ENCODE measurements at places on chromosomes 6 and 20. TPM values are rescaled to one million over a fixed set of nuclear protein-coding genes. Genes with fewer than 3 reads are reported as not detected.

Gene GRM1
- not detected for total RNA-seq

Gene KIAA0408
- 5.8 TPM for total RNA-seq

Gene ID4
- total RNA-seq: not detected

Gene TMEM217
- total RNA-seq: 1.4 TPM

Gene SLC22A3
- 0.67 TPM for total RNA-seq

Gene TTLL9
- total RNA-seq: not detected

Gene SYNDIG1
- total RNA-seq: not detected

Gene SLC22A7
- total RNA-seq: not detected

DNA sequence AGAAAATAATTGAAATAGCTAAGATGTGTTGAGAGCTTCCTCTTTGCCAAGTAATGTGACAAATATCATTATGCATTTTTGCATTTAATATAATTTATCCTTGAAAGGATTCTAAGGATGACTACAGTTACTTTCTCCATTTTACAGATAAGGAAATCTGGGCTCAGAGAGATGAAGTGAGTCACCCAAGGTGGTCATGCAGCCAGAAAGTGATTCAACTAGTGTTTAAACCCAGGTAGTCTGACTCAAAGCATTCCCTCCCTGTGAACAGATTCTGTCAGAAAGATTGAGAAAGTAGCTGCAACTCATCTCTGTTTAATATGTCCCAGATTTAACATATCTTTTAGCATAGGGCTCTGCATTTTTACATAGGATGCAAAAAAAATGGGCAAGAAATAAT lies 28.1 kb downstream of the NRSN1 start:
- DNase-seq: no peak

- DNase-seq: peak; percentile 19
Observed at GRCh38 chr20:48706710-48707365, 121.0 kb downstream of the PREX1 start.

- DNase-seq: no peak
Observed at GRCh38 chr20:43408848-43409576, 48.7 kb upstream of the SRSF6 start.

DNA sequence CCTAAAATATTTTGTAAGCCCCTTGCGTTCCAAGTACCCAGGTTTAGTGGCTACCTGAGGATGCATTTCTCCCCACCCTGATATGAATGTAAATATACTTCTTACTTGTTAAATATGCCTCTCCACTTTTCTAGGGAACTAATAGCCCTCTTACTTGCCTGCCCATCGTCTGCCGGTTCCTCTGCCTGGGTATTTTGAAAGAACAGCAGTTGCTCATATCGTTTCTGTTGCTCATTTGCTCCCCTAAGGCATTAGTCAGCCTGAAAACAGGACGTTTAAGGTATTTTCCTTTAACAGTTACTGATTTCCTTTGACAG lies 141.3 kb upstream of the CARMIL1 start:
- DNase-seq: no peak

DNA sequence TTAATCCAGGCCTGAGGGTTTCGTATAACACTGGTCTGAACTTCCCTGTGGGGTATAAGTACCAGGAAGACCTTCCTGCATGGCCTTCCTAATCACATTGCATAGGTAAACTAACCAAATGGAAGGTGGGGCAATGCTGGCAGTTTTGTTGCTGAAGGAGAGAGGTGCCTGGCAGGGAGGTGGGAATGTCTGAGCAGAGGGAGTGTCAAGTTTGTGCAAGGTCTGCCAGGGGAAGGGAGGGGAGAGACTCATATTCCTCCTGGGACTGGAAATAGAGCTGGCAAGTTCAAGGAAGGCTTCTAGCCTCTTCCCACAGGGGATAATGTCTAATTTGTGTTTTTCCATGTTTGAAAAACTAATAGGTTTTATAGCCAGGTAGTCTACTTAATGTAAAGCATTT lies 70.6 kb downstream of the HDDC2 start:
- DNase-seq: no peak

DNA sequence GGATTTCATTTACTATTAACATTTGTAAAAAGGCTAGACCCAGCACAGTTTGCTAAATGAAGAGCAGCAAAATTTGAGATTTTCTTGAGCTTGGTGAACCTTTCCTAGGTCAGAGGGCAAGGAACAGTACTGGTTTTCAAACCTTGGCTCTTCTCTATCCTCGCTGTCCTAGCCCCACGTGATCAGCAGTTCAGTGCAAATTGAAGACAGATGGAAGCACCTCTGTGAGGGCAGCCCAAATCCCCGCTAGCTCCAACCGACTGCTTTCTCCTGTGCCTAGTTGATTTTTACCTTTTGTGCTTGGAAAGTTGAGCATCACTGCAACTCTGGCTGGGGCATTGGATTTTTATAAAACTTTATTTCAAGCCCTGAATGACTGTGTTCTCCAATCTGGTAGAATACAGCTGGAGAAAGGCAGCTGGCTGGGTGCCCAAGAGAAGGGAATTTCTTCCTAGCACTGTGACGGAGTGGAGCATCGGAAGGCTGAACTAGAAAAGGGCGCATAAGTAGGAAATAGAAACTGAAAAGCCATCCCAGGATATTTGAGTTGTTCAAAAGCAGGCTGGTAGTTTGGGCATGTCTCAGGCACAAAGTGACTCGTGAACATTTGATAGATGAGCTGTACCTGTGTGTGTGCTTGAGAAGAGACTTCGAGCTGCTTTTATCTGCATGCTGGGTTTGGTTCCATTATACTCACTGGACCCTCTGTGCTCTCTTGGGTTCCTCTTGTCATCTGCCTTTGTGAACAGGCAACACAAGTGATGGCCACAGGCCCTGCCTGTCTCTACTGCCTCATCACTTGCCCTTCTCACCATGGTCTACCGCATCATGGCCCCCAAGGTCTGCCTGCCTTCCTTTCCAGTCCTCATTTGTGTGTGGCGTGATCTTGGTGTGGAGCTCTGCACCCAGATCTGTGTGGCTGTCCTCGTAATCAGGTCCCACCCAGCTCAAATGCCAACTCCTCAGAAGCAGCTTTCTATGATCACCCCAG lies 2.3 kb downstream of the RNF114 start:
- no peak for DNase-seq

GRCh38 chr6:70575899-70576495 lies 9.3 kb downstream of the SDHAF4 start:
- DNase-seq: no peak

- DNase-seq: no peak
Observed at GRCh38 chr6:125789167-125789566, 1.6 kb upstream of the NCOA7 start.

DNA sequence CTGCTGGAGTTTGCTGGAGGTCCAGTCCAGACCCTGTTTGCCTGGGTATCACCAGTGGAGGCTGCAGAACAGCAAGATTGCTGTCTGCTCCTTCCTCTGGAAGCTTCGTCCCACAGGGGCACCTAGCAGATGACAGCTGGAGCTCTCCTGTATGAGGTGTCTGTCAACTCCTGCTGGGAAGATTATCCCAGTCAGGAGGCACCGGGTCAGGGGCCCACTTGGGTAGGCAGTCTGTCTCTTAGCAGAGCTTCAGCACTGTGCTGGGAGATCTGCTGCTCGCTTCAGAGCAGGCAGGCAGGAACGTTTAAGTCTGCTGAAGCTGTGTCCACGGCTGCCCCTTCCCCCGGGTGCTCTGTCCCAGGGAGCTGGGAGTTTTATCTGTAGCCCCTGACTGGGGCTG lies 96.8 kb upstream of the SLC35F1 start:
- no peak for DNase-seq

DNA sequence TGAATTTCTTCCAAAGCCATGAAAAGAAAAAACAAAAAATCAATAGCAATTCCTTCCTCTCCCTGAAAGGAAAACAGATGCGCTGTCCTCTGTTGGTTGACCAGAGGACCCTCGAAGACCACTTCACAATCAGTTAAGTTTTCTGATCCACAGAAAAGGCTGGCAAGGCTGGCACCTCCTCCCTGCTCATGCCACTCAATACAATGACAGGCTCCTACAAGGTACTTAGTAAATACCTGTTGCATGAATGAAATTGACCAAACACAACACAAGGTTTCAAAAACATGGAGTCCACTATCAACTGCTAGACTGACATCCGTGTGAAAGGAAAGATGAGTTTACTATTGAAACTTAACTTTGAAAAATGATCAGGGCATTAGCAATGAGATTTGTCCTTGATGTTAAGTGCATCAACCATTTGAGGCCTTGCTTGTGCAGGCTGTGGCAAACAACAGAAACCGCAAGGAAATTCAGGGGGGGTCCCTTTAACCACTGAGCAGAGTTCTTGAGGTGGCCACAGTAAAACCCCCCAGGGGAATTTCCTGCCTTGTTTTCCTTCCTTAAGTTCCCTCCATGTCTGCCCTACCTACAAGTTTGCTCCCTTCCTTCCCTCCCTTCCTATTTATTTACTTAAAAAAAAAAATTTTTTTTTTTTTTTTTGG lies 27.9 kb upstream of the RTF2 start:
- no peak for DNase-seq

- no peak for DNase-seq
Observed at GRCh38 chr6:8731874-8732273, 296.5 kb upstream of the SLC35B3 start.

DNA sequence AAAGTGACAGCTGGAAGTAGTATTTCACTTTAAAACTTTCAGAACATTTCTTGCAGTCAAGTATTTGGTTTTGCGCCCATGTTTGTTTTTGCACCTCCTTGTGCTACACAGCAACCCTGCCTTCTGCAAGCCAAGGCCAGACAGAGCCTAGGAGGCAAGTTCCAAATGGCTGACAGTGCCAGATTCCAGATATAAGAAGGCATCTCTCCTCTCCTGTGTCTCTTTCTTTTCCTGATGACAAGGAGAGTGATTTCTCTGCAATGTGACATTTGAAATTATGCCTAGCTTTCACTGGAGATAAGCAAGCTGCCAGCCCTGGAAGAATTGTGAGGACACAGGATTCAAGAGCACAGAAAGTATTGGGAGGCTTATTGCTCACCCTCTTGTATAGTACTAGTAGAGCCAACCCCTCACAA lies 149.1 kb upstream of the TENT5A start:
- no peak for DNase-seq

GRCh38 chr6:52328729-52329128 lies 33.2 kb upstream of the PAQR8 start:
- no peak for DNase-seq

DNA sequence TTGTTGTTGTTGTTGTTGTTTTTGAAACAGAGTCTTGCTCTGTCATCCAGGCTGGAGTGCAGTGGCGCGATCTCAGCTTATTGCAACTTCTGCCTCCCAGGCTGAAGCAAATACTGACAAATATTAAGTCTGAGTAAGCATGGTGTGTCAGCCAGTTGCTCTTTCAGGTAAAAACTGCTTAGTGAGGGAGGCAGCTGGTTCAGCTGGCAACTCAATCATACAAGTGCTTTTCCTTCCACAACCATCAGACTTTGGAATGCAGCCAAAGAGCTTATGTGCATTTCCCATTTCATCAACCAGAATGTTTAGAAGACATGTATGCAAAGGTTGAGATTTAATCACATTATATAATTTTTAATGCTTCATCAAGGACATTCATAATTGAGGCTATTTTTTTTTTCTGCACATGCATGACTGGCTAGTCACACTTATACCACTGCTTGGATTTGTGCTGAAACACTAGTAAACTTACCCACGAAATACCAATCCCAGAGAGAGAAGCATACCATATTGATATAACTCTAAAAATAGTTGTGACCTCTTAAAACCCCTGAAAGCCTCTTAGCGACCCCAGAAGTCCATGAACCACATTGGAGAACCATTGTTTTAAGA lies 56.0 kb downstream of the CLIC5 start:
- DNase-seq: no peak

GRCh38 chr20:15937179-15937578 lies 636.1 kb downstream of the KIF16B start:
- no peak for DNase-seq

DNA sequence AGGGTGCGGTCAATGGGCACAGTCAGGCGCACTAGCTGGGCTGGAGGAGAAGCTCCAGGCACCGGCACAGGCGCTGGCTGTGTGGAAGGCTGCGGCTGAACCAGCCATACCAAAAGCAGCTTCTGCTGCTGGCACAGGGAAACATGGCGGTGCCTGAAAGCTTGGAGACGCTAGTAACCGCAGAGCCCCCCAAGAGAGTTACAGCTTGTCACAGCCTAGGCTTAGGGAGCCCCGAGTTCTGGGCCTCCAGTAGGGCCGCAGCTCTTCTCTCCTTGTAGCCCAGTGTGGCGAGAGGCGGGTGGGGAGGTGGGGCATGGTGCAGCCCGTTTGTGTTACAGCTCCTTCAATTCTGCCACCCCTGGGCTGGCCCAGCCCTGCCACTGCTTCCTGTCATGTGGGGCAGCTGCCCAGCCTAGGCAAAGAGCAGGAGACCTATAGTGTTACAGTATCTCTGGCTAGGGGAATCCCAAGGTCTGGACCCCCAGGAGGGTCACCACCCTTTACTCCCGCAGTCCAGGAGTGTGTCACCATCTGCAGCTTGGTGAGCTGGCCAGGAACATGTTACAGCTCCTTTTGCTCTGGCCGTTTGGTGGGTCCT lies 58.6 kb upstream of the MANEA start:
- no peak for DNase-seq

DNA sequence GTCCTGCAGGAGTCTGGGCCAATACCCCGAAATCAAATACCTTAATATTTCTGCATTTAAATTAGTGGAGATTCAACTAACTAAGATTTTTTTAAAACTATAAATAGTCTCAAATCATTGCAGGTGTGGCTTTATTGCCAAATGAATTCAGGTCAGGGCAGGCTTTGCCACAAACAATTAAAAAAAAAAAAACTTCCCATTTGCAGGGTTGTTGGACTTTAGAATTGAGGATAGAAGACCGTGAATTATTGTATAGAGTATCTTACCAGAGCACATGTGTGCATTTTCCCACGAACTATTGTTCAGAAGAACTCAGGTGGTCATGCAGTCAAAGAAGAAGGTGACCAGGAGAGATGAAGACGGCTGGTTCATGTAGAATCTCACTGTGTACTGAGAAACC lies 6.6 kb upstream of the PLEKHG1 start:
- no peak for DNase-seq

DNA sequence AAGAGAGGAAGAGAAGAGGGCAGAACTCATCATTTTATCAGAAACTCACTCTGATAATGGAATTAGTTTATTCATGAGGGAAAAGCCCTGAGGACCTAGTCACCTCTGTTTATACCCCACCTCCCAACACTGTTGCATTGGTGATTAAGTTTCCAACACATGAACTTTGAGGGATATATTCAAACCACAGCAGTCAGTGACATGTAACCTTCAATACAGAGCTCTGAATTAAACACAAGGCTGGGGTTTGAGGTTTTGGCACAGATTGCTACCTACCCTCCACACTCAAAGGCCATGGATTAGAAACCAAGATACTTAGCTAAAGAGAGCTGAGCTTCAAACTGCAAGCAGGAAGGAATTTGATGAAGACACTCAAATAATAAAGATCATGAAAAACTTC lies 48.5 kb upstream of the MOCS1 start:
- no peak for DNase-seq

GRCh38 chr20:64115171-64115911 lies 8.0 kb upstream of the NPBWR2 start:
- DNase-seq: no peak

DNA sequence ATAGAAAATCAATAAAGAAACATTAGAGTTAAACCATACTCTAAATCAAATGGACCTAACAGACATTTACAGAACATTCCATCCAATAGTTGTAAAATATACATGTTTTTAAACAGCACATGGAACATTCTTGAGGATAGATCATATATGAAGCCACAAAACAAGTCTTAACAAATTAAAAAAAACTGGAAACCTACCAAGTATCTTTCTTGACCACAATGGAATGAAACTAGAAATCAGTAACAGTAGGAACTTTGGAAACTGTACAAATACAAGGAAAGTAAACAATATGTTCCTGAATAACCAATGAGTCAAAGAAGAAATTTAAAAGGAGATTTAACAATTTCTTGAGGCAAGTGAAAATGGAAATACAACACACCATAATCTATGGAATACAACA lies 91.2 kb upstream of the GLP1R start:
- DNase-seq: no peak

GRCh38 chr6:92117800-92118199 lies 1301.6 kb downstream of the EPHA7 start:
- DNase-seq: no peak

Measured in CD4-positive, CD25-positive, alpha-beta regulatory T cell (primary cell).